Esophagus squamous epithelium (tissue), 5 donors: ENCODE measurements at places on chromosomes 6 and 20.

- peak overlapping the region; percentile 73 for H3K27ac ChIP-seq
- no peaks in the 10 kb centered on the region for H3K36me3 ChIP-seq
- peaks cover 59% of the 10 kb centered on the region for H3K27me3 ChIP-seq
- DNase-seq = no peak
These were observed 9.2 kb downstream of the NRN1 start for GRCh38 chr6:5997420-5997987.

DNA sequence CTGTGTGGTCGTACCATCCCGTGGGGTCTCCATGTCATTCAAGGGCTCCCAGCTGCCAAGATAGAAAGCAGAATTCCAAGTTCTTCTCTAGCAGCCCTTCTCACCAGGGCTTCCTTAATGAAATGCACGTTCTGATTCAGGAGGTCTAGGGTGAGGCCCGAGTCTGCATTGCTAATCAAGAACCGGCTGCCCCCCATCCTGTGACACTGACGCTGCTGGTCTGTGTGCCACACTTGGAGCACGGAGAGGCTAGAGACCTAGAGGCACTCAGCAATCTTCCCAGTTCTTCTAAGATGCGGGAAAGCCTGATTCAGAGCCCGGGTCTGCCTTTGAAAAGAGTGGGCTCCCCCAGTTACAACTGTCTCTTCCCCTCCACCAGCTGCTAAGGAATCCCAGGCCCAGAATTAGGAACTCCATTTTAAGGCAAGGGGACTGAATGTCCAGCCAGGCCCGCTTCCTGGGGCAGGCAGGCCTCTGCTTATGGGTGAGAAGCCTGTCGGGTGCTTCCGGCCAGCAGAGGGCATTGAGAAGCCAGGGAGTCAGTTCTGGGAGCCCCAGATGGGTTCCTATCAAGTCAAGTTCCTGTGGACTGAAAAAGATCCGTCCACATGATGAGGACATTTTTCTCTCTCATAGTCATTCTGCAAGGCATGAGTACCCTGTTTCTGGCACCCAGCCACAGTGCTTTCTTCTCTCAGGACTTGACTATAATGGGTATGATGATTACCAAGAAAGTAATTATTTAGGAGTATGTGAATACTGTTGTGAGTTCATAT is 69.8 kb upstream of the RIN2 start:
- H3K4me1 ChIP-seq = no peaks in the 10 kb centered on the region
- H3K27ac ChIP-seq = no peak overlapping the region
- no peak overlapping the region for H3K4me3 ChIP-seq
- DNase-seq = no peak
- H3K27me3 ChIP-seq = no peaks in the 10 kb centered on the region

- no peak overlapping the region for H3K27ac ChIP-seq
- H3K27me3 ChIP-seq = no peaks in the 10 kb centered on the region
- H3K4me1 ChIP-seq = no peaks in the 10 kb centered on the region
- no peaks in the 10 kb centered on the region for H3K36me3 ChIP-seq
- no peak overlapping the region for H3K4me3 ChIP-seq
- DNase-seq = no peak
These were observed 639.2 kb downstream of the RFPL4B start for GRCh38 chr6:112986321-112986720.

DNA sequence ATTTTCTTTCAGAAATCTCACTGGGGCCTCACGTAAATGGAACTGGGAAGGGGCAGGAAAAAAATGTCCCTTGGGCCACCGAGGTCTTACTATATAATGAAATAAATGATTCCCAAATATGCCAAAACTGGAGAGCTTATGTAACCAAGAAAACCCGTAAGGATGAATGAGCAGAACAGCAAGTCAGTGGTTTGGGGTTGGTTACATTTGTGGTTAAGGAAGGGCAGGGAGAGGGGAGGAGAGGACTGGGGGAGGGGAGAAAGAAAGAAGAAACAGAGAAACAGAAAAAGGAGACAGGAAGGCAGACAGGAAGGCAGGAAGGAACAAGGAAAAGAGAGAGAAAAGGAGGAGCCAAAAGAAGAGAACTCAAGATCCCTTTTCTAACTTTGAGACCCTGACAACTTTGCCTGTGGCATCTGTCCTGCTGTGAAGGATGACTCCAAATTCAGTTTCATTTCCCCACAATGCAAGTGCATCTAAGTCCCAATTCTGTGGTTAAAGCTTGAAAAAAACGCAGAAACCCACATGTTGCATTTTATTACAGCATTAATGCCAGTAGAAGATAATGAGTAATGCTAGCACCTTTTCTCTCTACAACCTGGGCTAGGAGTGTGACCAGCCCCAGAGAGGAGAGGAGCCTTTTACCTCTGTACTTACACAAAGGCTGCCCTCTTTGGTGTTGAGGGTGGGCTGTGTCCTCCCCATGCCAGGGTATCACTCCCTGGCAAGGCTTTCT is 10.8 kb upstream of the ARMC2 start:
- H3K36me3 ChIP-seq = no peaks in the 10 kb centered on the region
- H3K4me1 ChIP-seq = peaks cover 21% of the 10 kb centered on the region
- no peak for DNase-seq
- no peak overlapping the region for H3K27ac ChIP-seq

DNA sequence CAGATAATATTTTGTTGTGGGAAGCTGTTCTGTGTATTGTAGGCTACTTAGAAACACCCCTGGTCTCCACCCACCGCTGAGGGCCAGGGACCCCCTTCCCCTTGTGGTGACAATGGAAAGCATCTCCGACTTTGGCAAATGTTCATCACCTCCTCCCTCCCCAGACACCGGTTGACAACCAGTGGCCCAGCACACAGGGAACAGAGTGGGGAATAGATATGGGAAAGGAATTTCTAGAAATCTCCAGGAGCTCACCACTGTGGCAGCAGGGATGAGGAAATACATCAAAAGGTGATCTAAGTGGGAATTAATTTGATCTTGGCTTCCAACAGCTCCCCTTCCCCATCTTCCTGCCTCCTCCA is 257.3 kb upstream of the FOXQ1 start:
- no peaks in the 10 kb centered on the region for H3K36me3 ChIP-seq
- H3K4me3 ChIP-seq = no peak overlapping the region
- no peak for DNase-seq
- peaks cover 3% of the 10 kb centered on the region for H3K4me1 ChIP-seq

GRCh38 chr6:19691465-19692167 is 145.6 kb upstream of the ID4 start:
- peaks cover 17% of the 10 kb centered on the region for H3K4me1 ChIP-seq
- H3K27ac ChIP-seq = peak overlapping the region; percentile 14
- DNase-seq = no peak
- H3K4me3 ChIP-seq = peak overlapping the region; percentile 49
- H3K27me3 ChIP-seq = no peaks in the 10 kb centered on the region
- H3K36me3 ChIP-seq = no peaks in the 10 kb centered on the region

DNA sequence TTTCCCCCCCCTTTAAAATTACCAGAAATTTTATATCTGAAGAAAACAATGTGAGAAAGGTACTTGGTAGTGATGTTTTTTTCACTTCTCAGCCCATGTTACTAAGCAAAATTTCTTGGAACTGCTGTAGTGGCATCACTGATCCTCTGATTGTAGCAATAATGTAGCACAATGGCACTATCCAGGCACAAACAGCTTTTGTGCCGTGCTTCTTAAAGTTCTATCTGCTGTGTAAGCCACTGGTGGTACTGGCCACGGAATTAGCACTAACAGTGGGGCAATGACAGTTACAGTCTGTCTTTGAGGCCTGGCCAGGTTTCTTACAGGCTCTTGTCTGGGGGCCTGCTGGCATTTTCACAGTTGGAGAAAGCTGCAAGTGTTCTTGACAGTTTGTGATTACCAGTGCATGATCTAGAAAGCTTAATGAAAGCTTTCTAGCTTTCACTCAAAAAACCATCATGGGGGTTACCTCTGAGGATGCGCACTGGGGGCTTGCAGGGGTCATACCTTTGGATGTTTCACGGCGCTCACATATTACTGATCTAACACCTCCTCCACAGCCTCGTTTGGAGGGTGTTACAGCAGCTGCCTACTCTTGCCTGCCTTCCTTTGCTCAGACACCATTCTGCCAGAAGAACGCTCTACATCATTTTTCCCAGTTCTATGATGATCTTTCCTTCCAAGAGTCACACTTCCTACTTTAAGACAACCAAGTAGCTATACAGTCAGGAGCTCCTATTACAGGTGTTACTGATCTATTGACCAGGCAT is 58.4 kb upstream of the ARMH2 start:
- no peaks in the 10 kb centered on the region for H3K36me3 ChIP-seq
- H3K4me3 ChIP-seq = no peak overlapping the region
- H3K4me1 ChIP-seq = peaks cover 26% of the 10 kb centered on the region
- H3K27ac ChIP-seq = peak overlapping the region; percentile 36

GRCh38 chr20:37421988-37422387 is 76.0 kb downstream of the SRC start:
- H3K27ac ChIP-seq = no peak overlapping the region
- H3K4me3 ChIP-seq = no peak overlapping the region
- H3K36me3 ChIP-seq = no peaks in the 10 kb centered on the region
- H3K27me3 ChIP-seq = no peaks in the 10 kb centered on the region
